ENCODE measurements at places on chromosomes 7 and 10. TPM values are rescaled to one million over a fixed set of nuclear protein-coding genes. Genes with fewer than 3 reads are reported as not detected.

IFIT1B gene
- total RNA-seq = not detected

ZEB1 gene
- total RNA-seq = 87.4 TPM

AKR1C4 gene
- total RNA-seq = not detected

DNA sequence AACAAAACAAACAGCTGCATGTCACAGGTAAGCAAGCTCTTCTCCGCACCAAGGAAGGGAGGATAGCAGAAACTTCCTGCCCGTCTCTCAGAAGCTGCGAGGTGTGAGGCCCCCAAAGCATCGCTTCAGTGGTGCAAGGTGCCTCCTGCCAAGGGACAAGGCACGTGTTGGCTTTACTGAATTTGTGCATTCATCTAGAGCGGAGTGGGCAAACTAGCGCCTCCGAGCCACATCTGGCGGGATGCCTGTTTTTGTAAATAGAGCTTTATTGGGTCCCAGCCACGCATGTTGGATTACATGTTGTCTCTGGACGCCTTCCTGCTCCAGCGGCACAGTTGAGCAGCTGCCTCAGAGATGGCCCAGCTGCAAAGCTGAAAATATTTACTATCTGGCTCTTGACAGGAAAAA is 27.7 kb downstream of the PHYH start:
- H3K4me3 ChIP-seq = no peak overlapping the region
- no peak overlapping the region for H3K27ac ChIP-seq
- H3K27me3 ChIP-seq = no peaks in the 10 kb centered on the region
- no peak for DNase-seq
- H3K36me3 ChIP-seq = no peaks in the 10 kb centered on the region

GRCh38 chr10:77188000-77188395 is 449.6 kb downstream of the KCNMA1 start:
- H3K4me3 ChIP-seq = no peak overlapping the region
- no peaks in the 10 kb centered on the region for H3K36me3 ChIP-seq
- no peaks in the 10 kb centered on the region for H3K27me3 ChIP-seq
- H3K4me1 ChIP-seq = no peaks in the 10 kb centered on the region
- no peak for DNase-seq

DNA sequence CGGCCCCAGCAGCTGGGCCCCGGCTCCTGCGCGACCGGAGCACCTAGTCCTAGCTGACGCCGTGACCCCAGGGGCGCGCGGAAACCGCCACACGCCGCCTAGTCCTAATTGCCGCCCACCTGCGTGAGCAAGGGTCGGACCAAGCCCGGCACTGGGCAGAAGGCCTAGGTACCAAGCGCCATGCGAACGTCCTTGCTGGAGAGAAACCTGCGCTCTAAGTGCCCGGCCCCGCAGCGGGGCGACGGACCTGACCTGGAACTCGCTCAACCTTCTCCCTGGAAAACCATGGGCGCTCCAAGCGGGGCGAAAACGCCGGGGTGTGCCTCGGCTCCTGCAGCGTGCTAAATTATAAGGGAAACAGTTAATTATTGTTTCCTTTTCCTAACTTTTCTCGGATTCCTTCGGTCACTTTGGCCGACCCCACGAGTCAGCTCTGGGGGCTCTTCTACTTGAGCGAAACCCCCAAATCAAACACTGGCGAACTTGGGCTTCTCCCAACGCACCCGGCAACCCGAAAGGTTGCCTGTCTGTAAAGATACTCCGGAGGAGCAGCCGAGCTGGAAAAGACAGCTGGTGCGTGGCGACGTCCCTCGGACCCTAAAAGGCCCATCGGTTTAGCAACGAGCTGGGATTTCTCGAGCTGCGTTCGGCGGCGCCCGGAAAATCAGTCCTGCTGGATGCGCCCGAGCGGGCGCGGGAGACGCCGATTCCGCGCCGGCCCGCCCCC is 5.3 kb upstream of the EBF3 start:
- H3K27ac ChIP-seq = no peak overlapping the region
- DNase-seq = no peak
- H3K4me1 ChIP-seq = no peaks in the 10 kb centered on the region
- peaks cover 3% of the 10 kb centered on the region for H3K27me3 ChIP-seq

HUS1 gene
- 46.6 TPM for total RNA-seq

- no peak overlapping the region for H3K27ac ChIP-seq
- no peaks in the 10 kb centered on the region for H3K36me3 ChIP-seq
- no peaks in the 10 kb centered on the region for H3K27me3 ChIP-seq
- H3K4me3 ChIP-seq = no peak overlapping the region
- H3K4me1 ChIP-seq = no peaks in the 10 kb centered on the region
Observed at GRCh38 chr10:36302086-36302485, 660.0 kb upstream of the FZD8 start.

ACADSB gene
- total RNA-seq = 10.3 TPM

GRCh38 chr7:127347567-127348246 is 44.8 kb downstream of the ZNF800 start:
- DNase-seq = peak; percentile 53
- peaks cover 6% of the 10 kb centered on the region for H3K27me3 ChIP-seq
- peaks cover 8% of the 10 kb centered on the region for H3K4me1 ChIP-seq
- no peak overlapping the region for H3K27ac ChIP-seq
- H3K36me3 ChIP-seq = no peaks in the 10 kb centered on the region
- peak overlapping the region; percentile 33 for H3K4me3 ChIP-seq

TDRD1 gene
- total RNA-seq = not detected

ZC3HAV1L gene
- total RNA-seq = 7.5 TPM

NKX1-2 gene
- total RNA-seq = not detected

DNA sequence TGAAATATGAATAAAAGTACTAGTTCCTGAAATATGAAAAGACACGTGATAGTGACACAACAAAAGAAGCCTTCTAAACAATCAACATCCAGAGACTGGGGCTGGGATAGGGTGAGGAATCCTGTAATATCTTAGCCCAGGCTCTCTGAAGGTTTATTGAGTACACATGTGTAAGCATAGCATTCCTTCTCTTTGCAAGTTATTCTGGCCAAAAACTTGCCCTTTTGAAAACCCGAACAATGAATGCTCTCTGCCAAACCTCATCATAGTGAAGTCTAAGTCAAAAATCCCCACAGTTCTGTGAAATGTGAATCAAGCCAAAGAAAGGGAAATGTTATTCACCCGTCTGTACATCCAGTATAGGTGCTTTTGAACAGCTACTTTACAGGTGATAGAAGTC is 11.6 kb downstream of the SEMA3D start:
- no peaks in the 10 kb centered on the region for H3K27me3 ChIP-seq
- H3K36me3 ChIP-seq = no peaks in the 10 kb centered on the region
- H3K4me3 ChIP-seq = no peak overlapping the region
- H3K27ac ChIP-seq = no peak overlapping the region
- no peak for DNase-seq

DNA sequence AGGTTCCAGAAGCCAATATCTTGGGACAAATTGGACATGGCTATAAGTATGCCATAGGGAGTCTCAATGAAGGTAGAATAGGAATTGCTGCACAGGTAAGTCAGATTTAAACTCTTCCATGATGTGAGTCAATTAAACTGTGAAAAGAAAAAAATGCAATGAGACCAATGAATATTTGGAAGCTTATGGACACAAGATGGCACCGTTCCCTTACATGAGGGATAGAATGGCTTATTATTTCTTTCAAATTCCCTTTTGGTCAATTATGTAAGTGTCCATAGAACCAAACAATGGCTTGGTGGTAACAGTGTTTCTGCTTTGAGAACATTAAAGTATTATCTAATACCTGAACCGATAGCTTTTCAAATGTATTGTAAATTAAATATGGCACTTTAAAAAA is 35.6 kb downstream of the ACADSB start:
- no peaks in the 10 kb centered on the region for H3K36me3 ChIP-seq
- H3K4me3 ChIP-seq = no peak overlapping the region
- H3K4me1 ChIP-seq = peaks cover 3% of the 10 kb centered on the region
- DNase-seq = no peak
- no peaks in the 10 kb centered on the region for H3K27me3 ChIP-seq
- no peak overlapping the region for H3K27ac ChIP-seq

GRCh38 chr10:91316486-91316885 is 93.7 kb upstream of the HECTD2 start:
- DNase-seq = no peak
- H3K27me3 ChIP-seq = no peaks in the 10 kb centered on the region
- no peak overlapping the region for H3K4me3 ChIP-seq
- H3K4me1 ChIP-seq = 0 out of 2 replicates have a peak, but pooled peaks cover 4% of the 10 kb centered on the region
- no peaks in the 10 kb centered on the region for H3K36me3 ChIP-seq
- H3K27ac ChIP-seq = no peak overlapping the region

DNA sequence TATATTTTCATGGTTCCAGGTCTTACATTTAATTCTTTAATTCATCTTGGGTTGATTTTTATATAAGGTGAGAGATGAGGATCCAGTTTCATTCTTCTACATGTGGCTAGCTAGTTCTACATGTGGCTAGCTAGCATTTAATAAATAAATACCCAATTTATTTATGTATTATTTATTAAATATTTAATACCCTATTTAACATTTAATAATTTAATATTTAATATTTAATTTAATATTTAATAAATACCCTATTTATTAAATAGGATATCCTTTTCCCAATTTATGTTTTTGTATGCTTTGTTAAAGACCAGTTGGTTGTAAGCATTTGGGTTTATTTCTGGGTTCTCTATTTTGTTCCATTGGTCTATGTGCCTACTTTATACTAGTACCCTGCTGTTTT is 111.0 kb upstream of the PCLO start:
- no peaks in the 10 kb centered on the region for H3K27me3 ChIP-seq
- H3K4me3 ChIP-seq = no peak overlapping the region
- DNase-seq = no peak
- H3K27ac ChIP-seq = no peak overlapping the region

GRCh38 chr7:44175730-44176129 is 13.5 kb downstream of the GCK start:
- H3K36me3 ChIP-seq = no peaks in the 10 kb centered on the region
- no peak for DNase-seq
- H3K27me3 ChIP-seq = no peaks in the 10 kb centered on the region
- no peak overlapping the region for H3K4me3 ChIP-seq

GRCh38 chr10:123755061-123755460 is 88.9 kb downstream of the GPR26 start:
- no peaks in the 10 kb centered on the region for H3K36me3 ChIP-seq
- H3K4me1 ChIP-seq = no peaks in the 10 kb centered on the region
- no peaks in the 10 kb centered on the region for H3K27me3 ChIP-seq

CALML5 gene
- total RNA-seq = not detected

ATOH7 gene
- not detected for total RNA-seq

- DNase-seq = no peak
- H3K27ac ChIP-seq = no peak overlapping the region
- no peak overlapping the region for H3K4me3 ChIP-seq
- peaks cover 76% of the 10 kb centered on the region for H3K4me1 ChIP-seq
- no peaks in the 10 kb centered on the region for H3K27me3 ChIP-seq
Observed at GRCh38 chr10:79140085-79140793, 71.5 kb downstream of the ZMIZ1 start.

LIPM gene
- not detected for total RNA-seq

GRCh38 chr10:4177791-4178190 is 392.8 kb upstream of the KLF6 start:
- H3K27ac ChIP-seq = no peak overlapping the region
- no peak overlapping the region for H3K4me3 ChIP-seq
- H3K27me3 ChIP-seq = no peaks in the 10 kb centered on the region

DNA sequence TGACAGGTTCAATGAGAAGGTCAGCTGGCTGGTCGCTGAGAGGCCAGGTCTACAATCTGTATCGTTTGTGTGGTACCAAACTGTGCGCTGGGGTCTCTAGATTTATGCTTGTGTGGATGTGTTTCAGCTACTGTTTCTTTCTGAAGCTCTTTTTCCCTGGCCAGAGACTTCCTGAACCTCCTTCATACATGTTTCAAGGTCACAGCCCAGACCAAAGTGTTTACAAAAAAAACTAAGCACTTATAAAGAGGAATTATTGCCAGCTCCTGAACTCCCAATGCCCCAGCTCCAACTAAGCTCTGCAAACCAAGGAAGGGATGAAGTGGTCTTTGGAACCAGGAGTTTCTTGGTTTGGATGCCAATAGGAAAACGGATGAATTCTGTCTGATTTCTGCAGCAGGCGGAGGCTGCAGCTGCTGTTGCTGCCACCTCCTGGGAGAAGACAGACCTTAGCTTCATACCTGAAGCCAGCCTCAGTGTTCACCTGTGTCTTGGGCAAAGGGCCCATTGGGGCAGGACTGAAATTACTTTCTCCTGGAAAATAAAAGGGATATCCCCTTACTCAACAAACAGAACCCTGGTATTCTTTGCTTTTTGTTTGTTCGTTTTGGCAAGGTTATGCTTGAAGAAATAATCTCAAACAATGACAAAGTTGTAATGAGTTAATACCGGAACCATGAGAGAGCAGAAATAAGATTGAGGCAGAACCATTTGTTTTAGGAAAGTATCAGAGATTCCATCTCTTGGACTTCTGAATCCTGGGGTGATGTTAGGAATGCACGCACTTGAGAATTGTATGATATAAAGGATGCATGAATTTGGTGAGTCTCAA is 24.6 kb upstream of the MKLN1 start:
- H3K27me3 ChIP-seq = no peaks in the 10 kb centered on the region
- H3K36me3 ChIP-seq = no peaks in the 10 kb centered on the region
- no peak overlapping the region for H3K27ac ChIP-seq
- H3K4me1 ChIP-seq = no peaks in the 10 kb centered on the region
- DNase-seq = no peak
- no peak overlapping the region for H3K4me3 ChIP-seq

- H3K36me3 ChIP-seq = no peaks in the 10 kb centered on the region
- no peak overlapping the region for H3K27ac ChIP-seq
- no peak for DNase-seq
Observed at GRCh38 chr10:101221549-101221948, 7.7 kb downstream of the LBX1 start.

RGR gene
- total RNA-seq = not detected

NUTM2B gene
- total RNA-seq = 0.03 TPM

MGAM2 gene
- total RNA-seq = not detected

DNA sequence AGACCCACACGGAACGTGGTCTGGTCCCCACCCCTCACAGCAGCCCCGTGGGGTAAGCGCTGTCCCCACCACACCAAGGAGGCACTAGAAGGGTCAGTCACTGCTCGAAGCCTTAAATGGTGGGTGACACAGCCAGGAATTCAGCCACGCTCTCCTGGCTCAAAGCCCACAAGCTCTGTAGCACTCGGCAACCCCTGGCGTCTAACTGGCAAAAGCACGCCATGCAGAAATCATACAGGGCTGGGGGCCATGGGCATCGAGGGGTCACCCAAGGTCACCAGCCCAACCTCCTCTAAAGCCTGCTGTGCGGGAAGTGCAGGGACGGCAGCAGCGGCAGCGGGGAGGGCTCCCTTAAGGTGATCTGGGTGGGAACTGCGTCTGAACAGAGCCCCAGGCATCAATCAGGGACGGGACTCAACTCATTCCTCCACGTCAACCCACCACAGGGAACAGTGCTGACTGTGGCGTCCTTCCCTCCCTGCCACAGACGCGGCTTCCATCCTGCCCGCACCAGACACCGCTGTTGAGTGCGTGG is 7.8 kb downstream of the GPER1 start:
- no peaks in the 10 kb centered on the region for H3K27me3 ChIP-seq
- no peak overlapping the region for H3K27ac ChIP-seq
- no peaks in the 10 kb centered on the region for H3K36me3 ChIP-seq

DNA sequence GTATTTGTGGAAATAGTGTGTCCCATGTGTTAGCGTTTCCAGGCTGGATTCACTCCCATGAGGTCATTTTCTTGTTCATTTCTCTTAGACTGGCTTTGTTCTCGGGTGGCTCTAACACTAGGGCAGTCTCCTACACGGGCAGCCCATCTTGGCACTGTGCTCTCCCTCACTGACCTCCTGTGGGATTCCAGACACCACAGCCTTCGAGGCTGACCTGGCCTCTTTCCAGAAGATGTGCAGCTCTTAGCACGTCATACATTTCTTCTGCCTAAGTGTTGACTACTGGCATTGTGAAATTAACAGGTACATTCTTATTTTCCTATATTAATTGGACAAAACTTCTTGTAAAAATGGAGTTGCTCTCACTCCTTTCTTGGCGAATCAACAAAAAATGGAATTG is 72.8 kb downstream of the INSYN2A start:
- no peak overlapping the region for H3K27ac ChIP-seq
- no peaks in the 10 kb centered on the region for H3K27me3 ChIP-seq
- H3K36me3 ChIP-seq = peaks cover 24% of the 10 kb centered on the region
- no peak overlapping the region for H3K4me3 ChIP-seq

All from SJSA1 (cell line).